ENCODE measurements at places on chromosomes 2 and 18. TPM values are rescaled to one million over a fixed set of nuclear protein-coding genes. Genes with fewer than 3 reads are reported as not detected.
A peak's percentile ranks its signal among the peaks of the same experiment; 100 is the strongest.

- H3K4me3 ChIP-seq = no peak overlapping the region
- H3K27ac ChIP-seq = no peak overlapping the region
- H3K4me1 ChIP-seq = no peaks in the 10 kb centered on the region
- H3K36me3 ChIP-seq = no peaks in the 10 kb centered on the region
Observed at GRCh38 chr18:24878289-24878688, 417.9 kb downstream of the HRH4 start.

DNA sequence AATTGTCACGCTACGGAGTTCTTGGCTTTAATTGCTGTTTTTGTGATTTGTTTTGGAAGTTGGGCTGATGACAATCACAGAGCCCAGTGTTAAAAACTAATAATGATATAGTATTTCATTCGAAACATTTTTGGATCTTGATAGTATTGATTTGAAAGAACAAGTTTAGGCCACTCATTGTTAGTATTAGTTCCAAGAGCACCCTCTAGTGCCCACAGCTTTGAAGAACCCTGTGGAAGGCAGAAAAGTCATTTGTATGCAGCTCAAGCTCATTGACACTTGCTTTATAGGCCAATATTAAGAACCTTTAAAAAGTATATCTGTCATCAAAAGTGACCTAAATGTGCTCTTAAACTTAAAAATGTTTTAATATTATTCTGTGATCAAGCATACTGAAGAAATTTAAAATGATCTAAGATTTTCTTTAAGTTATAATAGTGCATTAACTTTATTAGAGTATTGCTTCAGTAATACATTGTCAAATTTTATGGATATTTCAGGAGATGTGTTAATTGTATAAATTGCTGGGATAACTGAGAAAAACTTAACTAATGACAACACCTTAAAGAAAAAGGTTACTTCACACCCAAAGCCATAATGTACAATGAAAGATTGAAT lies 191.0 kb downstream of the GRB14 start:
- no peaks in the 10 kb centered on the region for H3K36me3 ChIP-seq
- peaks cover 2% of the 10 kb centered on the region for H3K27me3 ChIP-seq
- H3K27ac ChIP-seq = no peak overlapping the region

- no peaks in the 10 kb centered on the region for H3K27me3 ChIP-seq
- H3K27ac ChIP-seq = no peak overlapping the region
- no peak overlapping the region for H3K4me3 ChIP-seq
- DNase-seq = no peak
- H3K36me3 ChIP-seq = peaks cover 3% of the 10 kb centered on the region
- H3K4me1 ChIP-seq = no peaks in the 10 kb centered on the region
Observed at GRCh38 chr2:210072922-210073509, 70.6 kb downstream of the RPE start.

DNA sequence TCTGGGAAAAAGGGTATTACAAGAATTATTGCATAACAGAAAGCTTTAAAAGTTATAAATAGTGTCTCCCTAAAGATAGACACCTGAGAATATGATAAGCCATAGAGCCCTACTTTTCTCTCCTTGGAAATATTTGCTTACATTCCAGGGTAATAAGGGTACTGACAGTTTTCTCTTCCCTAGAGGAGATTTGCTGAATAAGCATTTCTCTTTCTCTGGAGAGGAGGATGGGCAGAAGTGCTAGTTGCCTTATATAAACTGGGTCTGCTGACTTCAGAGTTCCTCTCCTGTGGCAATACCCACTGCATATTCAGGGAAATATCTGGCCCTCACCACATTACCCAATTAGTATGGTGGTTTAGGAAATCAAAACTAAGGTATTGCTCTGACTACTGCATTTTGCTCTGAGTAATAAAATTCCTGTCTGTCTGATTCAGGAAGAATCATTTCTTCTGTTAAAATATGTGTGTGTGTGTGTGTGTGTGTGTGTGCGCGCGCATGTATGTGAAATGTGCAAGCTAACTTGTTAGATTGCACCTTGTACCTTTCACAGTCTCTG lies 1391.3 kb downstream of the DSC3 start:
- H3K27me3 ChIP-seq = no peaks in the 10 kb centered on the region
- no peak overlapping the region for H3K4me3 ChIP-seq
- no peaks in the 10 kb centered on the region for H3K36me3 ChIP-seq
- no peak for DNase-seq

DNA sequence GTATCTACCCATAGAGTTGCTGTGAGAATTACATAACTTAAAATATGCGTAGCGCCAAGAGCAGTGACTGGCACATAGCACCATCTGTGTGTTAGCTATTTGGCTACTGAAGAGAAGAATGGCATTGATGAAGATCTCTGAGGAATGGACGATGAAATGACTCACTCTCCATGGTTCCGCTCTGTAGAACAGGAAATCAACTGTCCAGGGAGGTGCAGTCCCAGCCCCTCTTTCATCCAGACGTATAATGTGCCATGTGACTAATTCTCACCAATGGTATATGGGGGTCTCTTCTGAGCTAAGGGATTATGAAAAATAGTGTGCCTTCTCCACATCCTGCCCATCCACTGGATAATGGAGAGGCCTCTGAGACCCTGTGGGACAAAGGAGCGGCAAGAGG lies 254.8 kb downstream of the CYP26B1 start:
- no peaks in the 10 kb centered on the region for H3K36me3 ChIP-seq
- no peak overlapping the region for H3K27ac ChIP-seq
- H3K4me1 ChIP-seq = no peaks in the 10 kb centered on the region
- H3K27me3 ChIP-seq = no peaks in the 10 kb centered on the region
- no peak overlapping the region for H3K4me3 ChIP-seq
- no peak for DNase-seq

DNA sequence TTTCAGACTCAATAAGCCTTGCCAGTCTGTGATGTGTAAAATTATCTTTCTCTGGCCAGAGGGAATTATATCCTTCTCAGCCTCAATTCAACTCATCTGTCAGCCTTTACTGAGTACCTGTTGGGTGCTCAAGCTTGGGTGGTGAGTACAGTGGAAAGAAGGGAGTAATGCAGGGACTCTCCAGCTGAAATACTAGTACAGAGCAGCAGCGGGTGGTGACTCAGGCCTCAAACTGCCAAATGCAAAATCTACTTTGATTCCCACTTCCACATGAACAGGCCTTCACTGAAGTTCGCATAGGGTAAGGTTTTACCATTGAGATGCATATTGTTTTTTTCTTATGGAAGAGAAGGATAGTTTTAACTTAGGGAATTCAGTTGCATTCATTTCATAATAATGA lies 326.8 kb downstream of the LRRTM1 start:
- no peaks in the 10 kb centered on the region for H3K36me3 ChIP-seq
- H3K4me1 ChIP-seq = no peaks in the 10 kb centered on the region
- H3K27me3 ChIP-seq = no peaks in the 10 kb centered on the region
- H3K27ac ChIP-seq = no peak overlapping the region
- H3K4me3 ChIP-seq = no peak overlapping the region
- DNase-seq = no peak

DNA sequence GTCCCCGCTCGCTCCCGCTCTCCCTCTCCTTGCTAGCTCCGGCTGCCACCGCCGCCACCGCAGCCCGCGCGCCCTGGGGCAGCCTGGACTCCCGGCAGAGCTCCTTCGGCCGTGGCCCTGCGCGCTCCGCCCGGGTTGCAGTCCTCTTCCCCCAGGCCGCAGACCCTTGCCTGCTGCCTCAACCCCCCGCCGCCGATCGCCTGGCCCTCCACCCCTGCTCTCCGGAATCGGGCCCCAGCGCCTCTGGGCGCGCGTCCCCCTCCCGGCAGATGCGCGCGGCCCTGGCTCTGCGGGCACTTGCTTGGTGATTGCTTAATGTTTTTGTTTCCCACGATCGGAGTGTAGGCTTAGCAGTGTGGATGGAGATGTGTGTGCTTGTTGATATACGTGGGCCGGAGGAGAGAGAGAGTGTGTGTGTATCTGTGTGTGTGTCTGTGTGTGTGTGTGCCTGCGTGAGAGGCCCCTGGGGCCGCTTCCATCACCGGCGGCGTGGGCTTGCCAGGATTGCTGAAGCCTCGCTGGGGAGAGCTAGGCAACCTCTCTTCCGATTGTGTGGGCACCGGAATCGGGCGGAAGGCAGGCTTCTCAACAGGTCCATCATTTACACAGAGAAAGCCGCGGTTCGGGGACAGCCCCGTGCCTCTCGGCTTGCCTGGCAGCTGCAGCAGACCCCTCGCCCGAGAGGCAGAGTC lies 877 bp downstream of the INHBB start:
- H3K27ac ChIP-seq = peak overlapping the region; percentile 69
- DNase-seq = no peak
- peak overlapping the region; percentile 63 for H3K4me3 ChIP-seq
- peaks cover 13% of the 10 kb centered on the region for H3K36me3 ChIP-seq
- H3K27me3 ChIP-seq = no peaks in the 10 kb centered on the region

GRCh38 chr2:170500770-170501169 lies 214.4 kb upstream of the SP5 start:
- no peak overlapping the region for H3K27ac ChIP-seq
- H3K36me3 ChIP-seq = no peaks in the 10 kb centered on the region
- DNase-seq = no peak
- H3K4me3 ChIP-seq = no peak overlapping the region
- no peaks in the 10 kb centered on the region for H3K4me1 ChIP-seq

DNA sequence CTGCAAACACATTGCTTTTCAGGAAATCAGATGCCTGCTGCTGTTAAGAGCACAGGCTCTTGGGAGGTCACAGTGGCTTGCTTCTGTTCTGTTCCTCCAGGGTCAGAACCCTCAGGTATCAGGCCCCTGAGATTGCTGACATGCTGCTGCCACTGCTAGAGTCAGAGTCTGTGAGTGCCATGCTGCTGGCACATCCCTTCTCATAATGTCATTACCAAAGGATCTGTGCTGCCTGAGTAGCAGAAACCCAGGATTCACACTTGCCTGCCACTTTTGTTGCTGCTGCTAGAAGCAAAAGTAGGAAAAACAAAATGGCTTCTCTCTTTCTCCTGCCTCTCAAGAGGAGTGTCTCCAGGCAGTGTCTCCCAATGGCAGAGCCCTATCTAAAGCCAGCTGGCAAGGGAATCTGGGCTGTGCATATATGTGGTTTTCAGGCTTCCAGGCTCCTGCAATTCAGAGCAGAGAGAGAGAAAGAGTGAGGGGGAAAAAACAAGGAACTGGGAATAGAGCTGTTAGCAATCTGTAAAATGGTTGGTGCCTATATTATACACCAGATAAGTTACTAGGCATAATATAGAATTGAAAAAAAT lies 180.3 kb downstream of the MYCN start:
- no peaks in the 10 kb centered on the region for H3K4me1 ChIP-seq
- H3K27me3 ChIP-seq = no peaks in the 10 kb centered on the region
- no peak overlapping the region for H3K27ac ChIP-seq
- H3K4me3 ChIP-seq = no peak overlapping the region

- H3K36me3 ChIP-seq = no peaks in the 10 kb centered on the region
- H3K4me1 ChIP-seq = no peaks in the 10 kb centered on the region
- H3K4me3 ChIP-seq = no peak overlapping the region
- H3K27ac ChIP-seq = no peak overlapping the region
- no peaks in the 10 kb centered on the region for H3K27me3 ChIP-seq
- no peak for DNase-seq
Observed at GRCh38 chr2:207184768-207185167, 19.0 kb upstream of the KLF7 start.

DNA sequence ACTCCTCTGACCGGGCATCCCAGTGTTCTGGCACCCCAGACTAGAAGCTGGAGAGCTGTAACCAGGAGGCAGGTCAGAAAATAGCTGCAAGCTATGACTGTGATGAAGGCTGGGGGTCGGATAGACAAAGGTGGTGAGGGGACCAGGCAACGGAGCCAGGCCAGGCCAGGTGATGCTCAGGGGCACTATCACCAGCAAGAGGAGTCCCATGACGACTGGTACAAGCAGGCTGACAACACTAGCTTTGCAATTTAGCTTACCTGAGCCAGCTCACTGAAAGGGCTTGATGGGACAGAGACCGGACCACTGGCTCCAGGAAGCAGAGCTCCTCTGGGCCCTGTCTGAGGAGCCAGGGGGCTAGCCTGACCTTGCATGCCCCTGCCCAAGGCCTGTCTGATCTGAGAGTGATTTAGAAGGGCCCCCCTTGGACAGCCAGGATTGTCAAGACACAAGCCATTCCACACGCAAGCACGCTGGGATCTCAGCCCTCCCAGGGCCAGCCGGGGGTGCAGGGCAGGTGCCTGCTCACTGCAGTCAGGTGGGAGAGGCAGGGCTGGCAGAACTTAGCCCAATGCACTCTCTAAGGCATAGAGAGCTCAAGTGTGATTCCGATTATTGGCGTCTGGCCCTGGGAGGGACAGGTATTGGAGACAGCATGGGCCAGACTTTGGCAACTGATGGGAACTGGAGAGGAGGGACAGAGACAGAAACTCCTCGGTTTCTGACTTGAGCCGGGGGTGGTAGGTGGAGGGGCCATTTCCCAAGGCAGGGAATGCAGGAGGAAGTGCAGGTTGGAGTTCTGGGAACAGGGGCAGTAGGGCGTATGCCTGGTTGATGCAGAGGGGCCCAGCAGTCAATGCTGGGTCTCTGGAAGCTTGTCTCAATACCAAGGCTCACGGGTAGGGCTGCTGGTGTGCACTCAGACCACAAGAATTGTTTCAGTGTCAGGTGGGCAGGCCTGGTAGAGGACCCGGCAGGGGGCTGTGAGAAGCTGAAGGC lies 47.7 kb downstream of the MYO7B start:
- H3K36me3 ChIP-seq = no peaks in the 10 kb centered on the region
- H3K27me3 ChIP-seq = no peaks in the 10 kb centered on the region
- H3K4me1 ChIP-seq = no peaks in the 10 kb centered on the region
- no peak overlapping the region for H3K27ac ChIP-seq
- no peak for DNase-seq

- DNase-seq = no peak
- no peaks in the 10 kb centered on the region for H3K27me3 ChIP-seq
- peak overlapping the region; percentile 50 for H3K27ac ChIP-seq
- no peak overlapping the region for H3K4me3 ChIP-seq
- peaks cover 17% of the 10 kb centered on the region for H3K4me1 ChIP-seq
Observed at GRCh38 chr2:20525041-20526035, 78.5 kb downstream of the RHOB start.

DNA sequence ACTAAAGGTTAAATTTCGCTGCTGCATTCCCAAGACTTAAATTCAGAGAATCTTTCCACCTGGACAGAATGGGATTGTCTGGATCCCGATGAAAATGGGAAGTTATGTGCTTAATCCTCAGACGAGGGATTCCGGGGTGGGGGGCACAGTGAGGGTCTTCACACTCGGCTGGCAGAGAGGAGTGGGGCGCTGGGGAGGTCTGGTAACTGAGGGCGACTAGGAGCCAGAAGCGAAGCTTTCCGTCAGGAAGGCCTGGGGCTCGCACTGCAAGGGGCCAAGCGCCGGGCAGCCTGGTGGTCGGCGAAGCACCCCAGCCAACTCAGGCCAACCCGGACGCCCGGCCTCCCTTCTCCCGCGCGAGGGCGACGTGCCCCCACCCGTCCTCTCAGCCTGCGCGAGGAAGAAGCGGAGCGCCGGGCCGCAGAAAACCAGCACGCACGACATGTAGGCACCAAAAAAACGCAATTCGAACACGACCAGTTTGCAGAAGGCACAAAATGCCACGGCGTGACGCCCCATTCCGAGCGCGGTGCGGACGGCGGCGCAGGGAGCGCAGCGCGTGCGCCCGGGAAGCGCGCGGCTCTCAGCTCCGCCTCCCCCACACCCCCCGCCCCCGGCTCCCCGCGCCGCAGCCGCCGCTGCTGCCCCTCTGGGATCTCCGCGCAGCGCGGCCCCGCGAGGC lies 188.1 kb downstream of the ZEB2 start:
- H3K4me3 ChIP-seq = peak overlapping the region; percentile 77
- H3K27me3 ChIP-seq = no peaks in the 10 kb centered on the region
- peak overlapping the region; percentile 86 for H3K27ac ChIP-seq
- peaks cover 8% of the 10 kb centered on the region for H3K4me1 ChIP-seq
- DNase-seq = no peak

KLHL14 gene
- total RNA-seq = 0.08 TPM

PDE6D gene
- 7.1 TPM for total RNA-seq

DLGAP1 gene
- 1.2 TPM for total RNA-seq

SPC25 gene
- not detected for total RNA-seq

RBM44 gene
- total RNA-seq = 0.75 TPM

CHRND gene
- not detected for total RNA-seq

UGT1A10 gene
- not detected for total RNA-seq

HRH4 gene
- total RNA-seq = 0.17 TPM

Measured in liver (tissue), 10 donors.